Activated T-cell treated with anti-CD3 and anti-CD28 coated beads for 24 hours (primary cell): ENCODE measurements at places on chromosomes 12 and 14.

- DNase-seq: no peak
Observed at GRCh38 chr14:72612041-72612440, 281.9 kb downstream of the DPF3 start.

GRCh38 chr12:69136931-69137613 lies 102.3 kb upstream of the CPSF6 start:
- no peak for DNase-seq

DNA sequence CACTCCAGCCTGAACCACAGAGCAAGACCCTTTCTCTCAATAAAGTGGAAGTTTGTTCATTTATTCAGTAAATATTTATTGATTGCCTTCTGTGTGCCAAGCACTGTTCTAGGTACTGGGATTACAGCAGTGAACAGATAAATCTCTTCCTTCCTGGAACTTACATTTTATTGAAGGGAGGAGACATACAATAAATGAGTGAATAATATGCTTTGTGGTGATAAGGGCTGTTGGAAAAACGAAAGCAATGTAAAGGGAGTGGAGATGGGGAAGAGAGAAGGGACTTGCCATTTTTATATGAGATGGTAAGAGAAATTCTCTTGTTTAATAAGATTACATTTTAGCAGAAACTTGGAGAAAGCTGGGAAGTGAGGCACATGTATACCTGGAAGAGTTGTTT lies 1.6 kb downstream of the GSKIP start:
- no peak for DNase-seq

DNA sequence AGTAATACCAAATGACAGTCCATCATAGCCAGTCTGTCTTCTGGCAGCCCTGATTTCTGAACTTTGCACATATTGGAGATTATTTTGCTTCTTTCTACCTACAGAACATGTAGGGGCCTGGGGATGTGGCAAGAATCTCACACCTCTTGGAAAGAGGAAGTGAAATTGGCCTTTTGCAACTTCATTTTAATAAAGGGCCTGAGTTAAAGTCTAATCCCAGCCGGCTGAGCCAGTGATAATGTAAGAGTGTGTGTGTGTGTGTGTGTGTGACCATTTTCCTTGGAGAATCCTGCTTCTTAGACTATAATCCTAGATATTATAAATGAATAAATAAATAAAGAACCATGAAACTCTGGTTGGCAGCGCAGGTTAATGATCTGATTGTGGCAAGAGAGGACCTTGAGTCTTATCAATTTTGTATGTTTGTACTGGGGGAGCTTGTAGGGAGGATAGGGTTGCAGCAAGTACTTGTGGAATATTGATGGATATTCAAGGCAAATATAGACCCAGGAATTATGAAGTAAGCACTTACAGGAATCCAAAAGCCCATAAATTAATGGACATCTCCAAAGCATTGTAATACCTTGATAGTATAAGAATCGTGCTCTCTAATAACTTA lies 233.2 kb upstream of the AMIGO2 start:
- DNase-seq: no peak

DNA sequence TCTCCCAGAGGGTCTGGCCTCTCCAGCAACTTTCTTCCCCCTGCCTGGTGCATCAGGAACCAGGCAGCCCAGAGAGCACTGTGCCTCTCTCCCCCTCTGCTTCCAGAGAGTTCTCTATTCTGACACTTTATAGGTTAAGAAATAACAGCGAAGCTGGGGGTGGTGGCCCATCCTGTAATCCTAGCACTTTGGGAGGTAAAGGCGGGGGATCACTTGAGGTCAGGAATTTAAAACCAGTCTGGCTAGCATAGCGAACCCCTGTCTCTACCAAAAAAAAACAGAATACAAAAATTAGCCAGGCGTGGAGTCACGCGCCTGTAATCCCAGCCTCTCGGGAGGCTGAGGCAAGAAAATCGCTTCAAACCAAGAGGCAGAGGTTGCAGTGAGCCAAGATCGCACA lies 58.3 kb downstream of the ESRRB start:
- no peak for DNase-seq

DNA sequence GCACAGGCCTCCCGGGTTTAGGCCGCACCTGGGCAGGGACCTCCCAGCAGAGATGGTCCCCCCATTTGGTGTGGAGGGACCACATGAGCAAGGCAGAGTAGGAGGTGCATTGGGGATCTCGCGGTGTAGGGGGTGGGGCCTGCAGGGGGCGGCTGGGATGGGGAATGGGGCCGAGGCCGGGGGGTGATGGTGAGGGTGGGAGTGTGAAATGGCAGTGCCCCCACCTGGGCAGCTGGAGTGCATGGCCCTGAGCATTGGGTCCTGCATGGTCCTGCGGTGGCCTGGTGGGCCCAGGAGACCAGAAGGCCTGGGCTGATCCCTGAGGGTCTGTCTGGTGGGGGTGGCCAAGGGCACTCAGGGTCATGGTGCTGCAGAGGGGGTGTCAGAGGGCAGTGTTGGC lies 111.8 kb downstream of the KIF26A start:
- no peak for DNase-seq

DNA sequence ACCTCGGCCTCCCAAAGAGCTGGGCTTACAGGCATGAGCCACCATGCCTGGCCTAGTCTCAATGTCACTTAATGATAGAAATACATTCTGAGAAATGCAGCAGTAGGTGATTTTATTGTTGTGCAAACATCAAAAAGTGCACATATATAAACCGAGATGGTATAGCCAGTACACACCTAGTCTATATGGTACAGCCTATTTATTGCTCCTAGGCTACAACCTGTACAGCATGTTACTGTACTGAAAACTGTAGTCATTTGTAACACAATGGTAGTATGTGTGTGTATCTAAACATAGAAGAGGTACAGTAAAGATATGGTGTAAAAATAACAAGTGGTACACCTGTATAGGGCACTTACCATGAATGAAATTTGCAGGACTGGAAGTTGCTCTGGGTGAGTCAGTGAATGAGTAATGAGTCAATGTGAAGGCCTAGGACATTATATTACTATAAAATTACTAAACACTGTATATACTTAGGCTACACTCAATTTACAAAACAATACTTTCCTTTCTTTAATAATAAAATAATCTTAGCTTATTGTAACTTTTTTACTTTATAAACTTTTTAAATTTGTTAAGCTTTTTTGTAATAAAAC lies 166.7 kb upstream of the SYT1 start:
- no peak for DNase-seq

- no peak for DNase-seq
Observed at GRCh38 chr12:2364631-2365051, 311.9 kb downstream of the CACNA1C start.

DNA sequence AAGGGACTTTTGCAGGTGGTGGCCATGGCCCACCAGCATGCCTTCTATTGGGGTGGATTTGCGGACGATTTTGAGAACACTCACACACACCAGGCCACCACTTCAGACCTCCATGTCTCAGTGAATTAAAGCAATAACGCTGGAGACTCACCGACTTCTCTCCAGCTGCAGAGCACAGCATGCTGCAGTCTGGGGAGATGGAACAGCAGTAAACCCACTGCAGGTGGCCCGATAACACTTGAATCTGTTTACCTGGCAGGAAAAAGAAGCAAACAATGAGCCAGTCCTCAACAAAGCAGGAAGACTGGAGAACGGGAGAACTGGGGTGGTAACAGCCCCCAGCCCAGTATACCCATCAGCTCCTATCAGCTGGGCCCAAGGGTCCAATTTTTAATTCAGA lies 21.6 kb downstream of the RFC5 start:
- DNase-seq: no peak

DNA sequence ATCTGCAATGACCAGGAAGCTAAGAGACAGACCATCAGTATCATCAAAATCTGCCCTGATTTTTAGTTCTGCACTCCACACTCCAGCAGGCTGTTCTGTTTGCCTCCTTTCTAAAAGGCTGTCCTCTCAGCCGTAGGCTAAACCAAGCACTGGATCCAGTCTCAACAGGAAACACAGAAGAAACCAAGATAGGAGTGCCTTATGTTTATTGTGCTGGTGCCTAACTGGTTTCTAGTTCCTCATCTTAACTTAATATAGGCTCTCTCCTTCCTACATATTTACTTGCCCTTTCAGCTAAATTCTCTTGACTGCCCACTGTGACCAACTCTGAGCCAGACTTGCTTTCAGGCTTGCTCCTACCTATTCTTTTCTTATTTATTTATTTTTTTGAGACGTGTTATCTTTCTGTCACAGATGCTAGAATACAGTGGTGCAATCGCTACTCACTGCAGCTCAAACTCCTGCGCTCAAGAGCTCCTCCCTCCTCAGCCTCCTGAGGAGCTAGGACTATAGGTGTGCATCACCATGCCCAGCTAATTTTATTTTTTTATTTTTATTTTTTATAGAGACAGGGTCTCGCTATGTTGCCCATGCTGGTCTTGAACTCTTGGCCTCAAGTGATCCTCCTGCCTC lies 30.8 kb downstream of the GALNT4 start:
- DNase-seq: no peak

- DNase-seq: no peak
Observed at GRCh38 chr12:24777359-24777758, 171.5 kb downstream of the BCAT1 start.

DNA sequence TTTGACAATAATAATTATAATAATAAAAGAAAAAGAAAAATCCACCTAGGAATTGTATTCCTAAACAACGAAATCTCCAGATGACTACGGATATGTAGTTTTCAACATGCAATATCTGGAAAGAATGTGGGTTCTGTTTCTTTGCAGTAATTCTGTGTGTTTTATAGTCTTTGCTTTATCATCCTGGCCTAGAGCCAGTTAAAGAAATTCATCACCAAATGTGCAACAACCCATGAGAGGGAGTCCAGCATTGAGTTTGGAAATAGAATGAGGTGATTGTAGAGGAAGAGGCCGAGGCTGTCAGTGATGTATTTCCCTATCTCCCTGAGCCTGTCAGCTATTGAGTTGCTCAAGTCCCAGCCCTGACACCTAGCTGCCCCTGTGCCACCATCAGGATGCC lies 200.5 kb upstream of the DCN start:
- no peak for DNase-seq

GRCh38 chr12:125114365-125115141 lies 49.3 kb downstream of the AACS start:
- DNase-seq: no peak

- no peak for DNase-seq
Observed at GRCh38 chr14:77148510-77149231, 7.1 kb upstream of the ZDHHC22 start.

DNA sequence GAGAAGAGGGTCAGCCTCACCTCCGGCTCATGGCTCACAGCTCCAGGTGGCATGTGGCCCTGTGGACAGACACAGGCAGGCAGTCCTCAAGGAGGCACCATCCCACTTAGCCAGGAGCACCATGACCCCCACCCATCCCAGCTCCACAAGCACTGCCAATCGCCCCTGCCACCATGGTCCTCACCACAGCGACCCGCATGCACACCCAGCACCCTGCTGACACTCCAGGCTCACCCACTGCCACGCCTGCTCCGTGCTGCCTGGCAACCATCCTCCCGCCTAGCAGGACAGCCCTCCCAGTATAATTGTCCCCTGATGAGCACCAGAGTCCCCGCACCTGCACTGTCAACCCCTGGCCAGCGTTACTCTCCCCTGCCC lies 50.9 kb downstream of the TRPV4 start:
- DNase-seq: no peak

- no peak for DNase-seq
Observed at GRCh38 chr12:9111525-9111924, 4.2 kb downstream of the A2M start.

- DNase-seq: no peak
Observed at GRCh38 chr14:59190372-59190771, 1.9 kb downstream of the DAAM1 start.

GRCh38 chr14:68283378-68284123 lies 464.0 kb downstream of the RAD51B start:
- DNase-seq: peak; percentile 39

DNA sequence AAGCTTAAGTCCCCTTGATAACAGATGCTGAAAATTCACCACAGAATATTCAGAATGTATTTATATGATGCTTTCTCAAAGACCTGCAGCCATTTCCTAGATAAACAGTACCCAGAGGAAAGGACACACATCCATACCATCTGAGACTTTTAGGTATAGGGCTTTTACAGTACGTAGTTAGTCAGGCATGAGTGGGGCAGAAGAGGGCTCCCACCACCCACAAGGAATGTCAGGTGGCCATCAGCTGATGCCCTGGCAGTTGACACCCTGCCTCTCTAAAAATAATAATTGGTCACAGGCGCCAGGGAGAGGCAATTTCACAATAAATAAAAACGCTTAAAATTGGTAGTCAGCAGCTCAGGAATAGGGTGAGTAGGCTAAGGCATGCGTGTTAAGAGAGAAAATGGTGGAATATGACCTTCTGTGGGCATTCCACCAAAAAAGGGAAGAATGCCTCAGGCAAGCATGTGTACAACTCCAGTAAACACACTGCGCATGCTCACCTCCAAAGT lies 7.8 kb upstream of the TAS2R46 start:
- DNase-seq: no peak

DNA sequence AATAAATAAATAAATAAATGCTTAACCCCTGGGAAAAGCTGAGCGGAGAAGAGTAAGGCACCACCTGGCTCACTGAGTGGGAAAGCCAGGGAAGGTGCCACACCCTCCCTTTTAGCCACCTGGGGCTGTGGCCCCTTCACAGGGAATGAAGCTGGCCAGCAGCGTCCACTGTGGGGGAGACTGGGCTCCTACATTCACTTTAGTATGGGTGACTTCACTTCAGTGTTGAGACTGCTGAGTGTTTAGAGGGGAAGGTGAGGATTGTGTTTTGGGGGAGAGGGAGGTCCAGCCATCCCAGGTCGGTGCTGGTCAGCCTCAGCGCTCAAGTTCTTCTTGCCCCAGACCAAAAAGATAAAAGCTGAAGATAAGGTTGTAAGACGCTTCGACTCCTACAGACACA lies 1.6 kb downstream of the NAB2 start:
- DNase-seq: no peak

GRCh38 chr12:69981881-69982475 lies 157.0 kb downstream of the MYRFL start:
- DNase-seq: no peak

GRCh38 chr14:93183596-93184317 lies 940 bp downstream of the MOAP1 start:
- DNase-seq: no peak

GRCh38 chr14:23805761-23806160 lies 147.8 kb upstream of the DHRS4 start:
- DNase-seq: no peak

- no peak for DNase-seq
Observed at GRCh38 chr12:116996093-116996492, 85.3 kb downstream of the FBXW8 start.

DNA sequence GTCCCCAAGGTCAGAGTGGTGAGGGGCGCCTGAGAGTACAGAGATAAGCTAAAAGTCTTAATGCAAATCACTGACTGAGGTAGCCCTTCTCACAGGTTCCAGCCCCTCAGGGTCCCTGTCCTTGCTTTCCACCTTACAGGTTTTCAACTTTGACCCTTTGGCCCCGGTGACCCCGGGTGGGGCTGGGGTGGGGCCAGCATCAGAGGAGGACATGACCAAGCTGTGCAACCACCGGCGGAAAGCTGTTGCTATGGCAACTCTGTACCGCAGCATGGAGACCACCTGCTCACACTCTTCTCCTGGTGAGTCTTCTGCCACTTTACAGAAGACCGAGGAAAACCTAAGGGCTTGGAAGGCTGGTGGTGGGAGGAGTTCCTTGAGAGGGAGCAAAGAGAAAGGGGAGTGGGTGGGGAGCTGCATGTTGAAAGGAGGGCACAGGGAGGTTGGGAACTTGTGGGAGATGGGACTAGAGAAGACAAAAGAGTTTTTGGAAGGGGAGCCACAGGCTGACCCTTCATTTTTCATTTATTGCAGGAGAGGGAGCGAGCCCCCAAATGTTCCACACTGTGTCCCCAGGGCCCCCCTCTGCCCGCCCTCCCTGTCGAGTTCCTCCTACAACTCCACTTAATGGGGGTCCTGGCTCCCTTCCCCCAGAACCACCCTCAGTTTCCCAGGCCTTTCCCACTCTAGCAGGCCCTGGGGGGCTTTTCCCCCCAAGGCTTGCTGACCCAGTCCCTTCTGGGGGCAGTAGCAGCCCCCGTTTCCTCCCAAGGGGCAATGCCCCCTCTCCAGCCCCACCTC lies 2.4 kb downstream of the MBD6 start:
- DNase-seq: no peak
